Posterior vena cava (tissue), 2 donors: ENCODE measurements at places on chromosomes 3 and 15. TPM values are rescaled to one million over a fixed set of nuclear protein-coding genes. Genes with fewer than 3 reads are reported as not detected.

GRCh38 chr3:188060840-188061544 is 93.0 kb upstream of the LPP start:
- no peak for DNase-seq

- no peak for DNase-seq
Observed at GRCh38 chr3:72145506-72146380, 360.8 kb upstream of the PROK2 start.

The PDIA5 gene
- 29.6 TPM for total RNA-seq

The TERC gene
- total RNA-seq = 6.3 TPM

DNA sequence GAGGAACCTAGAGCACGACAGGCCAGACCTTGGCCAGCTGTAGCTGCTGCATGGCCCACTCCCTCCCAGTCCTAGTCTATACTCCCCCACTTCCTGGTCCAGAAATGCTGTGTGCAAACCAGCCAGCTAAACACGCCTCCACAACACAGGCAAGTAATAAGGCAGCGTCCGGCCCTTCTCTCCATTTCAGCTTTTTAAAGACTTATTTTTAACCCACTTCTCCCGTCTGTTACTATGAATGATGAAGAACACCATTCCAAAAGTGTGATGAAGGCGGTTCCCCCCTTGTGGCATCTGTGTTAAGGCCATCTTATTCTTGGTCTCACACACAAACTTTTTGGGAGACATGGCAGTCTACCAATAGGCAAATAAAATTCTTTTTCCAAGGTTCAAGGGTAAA is 164.1 kb upstream of the CHRNA7 start:
- DNase-seq = no peak

GRCh38 chr3:81468391-81468790 is 293.1 kb downstream of the GBE1 start:
- no peak for DNase-seq

DNA sequence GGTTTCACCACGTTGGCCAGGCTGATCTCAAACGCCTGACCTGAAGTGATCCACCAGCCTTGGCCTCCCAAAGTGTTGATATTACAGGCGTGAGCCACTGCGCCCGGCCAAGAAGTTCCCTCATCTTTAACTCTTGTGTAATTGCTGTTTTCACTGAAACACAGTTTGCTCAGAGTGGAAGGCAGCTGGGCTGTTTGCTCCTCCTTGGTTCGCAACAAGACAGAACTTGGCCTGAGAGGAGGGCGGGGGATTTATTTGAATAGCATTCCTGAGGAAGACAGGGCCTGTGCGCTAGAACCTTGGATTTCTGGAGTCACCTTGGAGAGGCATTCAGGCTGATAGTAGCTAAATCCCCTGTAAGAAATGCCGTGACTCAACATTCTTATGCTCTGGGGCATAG is 226.7 kb upstream of the MCTP2 start:
- peak; percentile 84 for DNase-seq

- DNase-seq = peak; percentile 28
Observed at GRCh38 chr15:66866656-66867055, 164.6 kb downstream of the SMAD6 start.

The LRRC31 gene
- not detected for total RNA-seq

- no peak for DNase-seq
Observed at GRCh38 chr15:80503319-80503952, 99.3 kb downstream of the ARNT2 start.

DNA sequence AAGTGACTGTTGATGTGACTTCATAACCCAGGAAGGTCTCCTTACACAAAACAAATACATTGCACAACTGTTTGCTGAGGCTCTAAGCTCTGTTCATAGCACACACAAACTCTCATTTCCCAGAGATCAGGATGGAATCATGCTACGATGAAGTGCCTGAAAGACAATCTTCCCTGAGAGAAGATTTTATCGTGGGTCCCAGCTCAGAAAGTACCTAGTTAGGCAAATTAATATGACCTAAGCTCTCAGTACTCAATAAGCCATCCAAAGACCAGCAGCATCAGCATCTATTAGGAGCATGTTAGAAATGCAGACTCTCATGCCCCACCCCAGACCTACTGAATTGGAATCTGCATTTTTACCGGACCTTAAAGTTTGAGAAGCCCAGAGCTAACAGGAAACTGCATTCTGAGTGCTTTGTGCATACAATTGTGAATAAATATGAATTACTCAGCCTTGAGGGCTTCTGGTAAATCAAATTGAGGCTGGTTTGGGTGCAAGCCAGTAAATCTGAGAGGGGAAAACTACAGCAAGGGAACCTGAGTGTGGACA is 161.5 kb upstream of the C2CD4B start:
- DNase-seq = no peak

DNA sequence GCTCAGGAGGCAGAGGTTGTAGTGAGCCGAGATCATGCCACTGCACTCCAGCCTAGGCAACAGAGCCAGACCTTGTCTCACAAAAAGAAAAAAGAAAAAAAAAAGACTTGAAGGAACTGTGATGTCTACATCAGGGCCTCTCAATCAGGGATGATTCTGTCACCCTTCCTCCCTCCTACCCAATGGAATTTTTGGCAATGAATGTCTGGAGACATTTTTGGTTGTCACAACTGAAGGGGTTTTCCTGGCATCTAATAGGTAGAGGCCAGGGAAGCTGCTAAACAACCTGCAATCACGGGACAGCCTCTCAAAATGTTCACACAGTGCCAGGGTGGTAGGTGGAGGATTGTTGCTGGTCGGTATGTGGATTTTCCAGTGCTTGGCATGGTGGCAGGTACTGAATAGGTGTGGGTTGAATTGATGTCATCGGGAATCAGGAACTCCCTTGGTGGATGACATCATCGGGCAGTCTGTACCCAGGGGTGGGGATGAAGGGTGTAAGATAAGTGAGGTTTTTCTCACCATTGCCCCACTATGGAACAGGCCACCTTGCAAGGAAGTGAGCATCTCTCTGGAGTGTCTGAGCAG is 71.3 kb downstream of the MESD start:
- no peak for DNase-seq

DNA sequence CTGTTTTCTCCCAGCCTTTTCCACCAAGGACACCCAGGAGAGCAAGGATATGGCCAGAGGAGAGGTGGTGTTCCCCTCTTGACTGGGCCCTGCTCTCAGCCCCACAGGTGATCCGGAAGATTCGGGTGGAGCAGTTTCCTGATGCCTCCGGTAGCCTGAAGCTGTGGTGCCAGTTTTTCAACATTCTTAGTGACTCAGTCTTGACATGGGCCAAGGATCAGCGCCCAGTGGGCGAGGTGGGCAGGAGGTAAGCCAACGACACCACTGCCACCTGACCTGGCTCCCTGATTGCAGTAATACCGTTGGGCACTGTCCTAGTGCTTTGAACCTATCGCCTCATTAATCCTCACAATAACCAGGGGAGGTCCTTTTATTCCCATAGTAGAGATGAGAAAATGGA is 25.3 kb upstream of the SLC28A1 start:
- no peak for DNase-seq

GRCh38 chr3:195777975-195778374 is 33.8 kb downstream of the MUC4 start:
- no peak for DNase-seq

GRCh38 chr3:4963669-4964570 is 15.3 kb upstream of the BHLHE40 start:
- DNase-seq = no peak

The POLQ gene
- 0.23 TPM for total RNA-seq

- no peak for DNase-seq
Observed at GRCh38 chr3:160999274-160999673, 105.9 kb downstream of the B3GALNT1 start.

GRCh38 chr3:52233968-52234367 is 5.0 kb downstream of the TWF2 start:
- DNase-seq = no peak
